ENCODE measurements at places on chromosomes 7 and 10.
A peak's percentile ranks its signal among the peaks of the same experiment; 100 is the strongest.

DNA sequence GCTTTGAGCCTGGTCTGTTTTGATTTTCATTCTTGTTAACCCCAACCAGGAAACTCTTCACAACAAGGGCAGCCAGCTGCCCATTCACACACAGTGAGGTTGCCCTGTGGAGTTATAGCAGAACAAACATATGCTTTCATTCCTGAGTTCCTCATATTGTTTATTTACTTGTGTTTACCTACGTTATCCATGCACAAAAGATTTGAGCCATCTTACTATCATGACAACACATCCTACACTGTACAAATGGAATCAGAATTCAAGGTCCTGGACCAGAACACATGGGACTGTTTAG is 21.7 kb upstream of the BMPER start:
- DNase-seq = no peak

- no peak for DNase-seq
Observed at GRCh38 chr7:6221340-6222319, 50.8 kb downstream of the CYTH3 start.

- DNase-seq = no peak
Observed at GRCh38 chr10:60444494-60445064, 54.9 kb upstream of the ANK3 start.

DNA sequence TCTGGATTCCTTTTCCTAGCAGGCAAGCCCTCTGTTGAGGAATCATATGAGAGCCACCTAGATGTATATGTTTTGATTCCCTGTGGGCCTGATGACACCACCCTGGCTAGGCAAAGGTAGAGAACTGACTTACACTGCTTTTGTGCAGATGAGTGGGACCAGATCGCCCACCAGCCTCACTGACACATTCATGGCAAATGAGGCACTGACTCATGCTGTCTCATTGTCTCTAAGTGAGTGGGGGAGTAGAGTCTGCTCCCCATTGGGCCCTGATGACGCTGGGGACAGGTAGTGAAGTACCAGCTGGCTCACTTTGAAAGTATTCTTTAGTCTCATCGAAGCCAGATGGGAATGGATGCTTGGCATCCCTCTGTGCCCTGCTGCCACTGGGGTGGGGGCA is 326.3 kb downstream of the ABCA13 start:
- DNase-seq = no peak

DNA sequence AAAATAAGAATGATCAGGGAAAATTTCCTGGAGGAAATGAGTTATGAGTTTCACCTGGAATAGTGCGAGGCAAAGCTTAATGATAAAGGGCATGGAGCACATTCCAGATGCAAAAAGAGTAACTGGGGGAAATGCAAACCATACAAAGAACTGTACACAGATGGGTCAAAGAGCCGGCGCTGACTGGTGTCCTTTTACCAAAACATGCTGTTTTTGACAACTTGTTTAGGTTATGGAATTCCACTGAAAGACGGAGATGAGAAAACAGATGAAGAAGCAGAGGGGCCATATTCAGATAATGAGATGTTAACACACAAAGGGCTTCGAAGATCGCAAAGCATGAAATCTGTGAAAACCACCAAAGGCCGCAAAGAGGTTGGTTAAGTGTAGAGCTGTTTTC is 98.2 kb downstream of the REEP3 start:
- DNase-seq = no peak

- DNase-seq = no peak
Observed at GRCh38 chr10:117775526-117775925, 233.0 kb downstream of the EMX2 start.

GRCh38 chr7:133871757-133872156 is 255.4 kb upstream of the LRGUK start:
- no peak for DNase-seq

DNA sequence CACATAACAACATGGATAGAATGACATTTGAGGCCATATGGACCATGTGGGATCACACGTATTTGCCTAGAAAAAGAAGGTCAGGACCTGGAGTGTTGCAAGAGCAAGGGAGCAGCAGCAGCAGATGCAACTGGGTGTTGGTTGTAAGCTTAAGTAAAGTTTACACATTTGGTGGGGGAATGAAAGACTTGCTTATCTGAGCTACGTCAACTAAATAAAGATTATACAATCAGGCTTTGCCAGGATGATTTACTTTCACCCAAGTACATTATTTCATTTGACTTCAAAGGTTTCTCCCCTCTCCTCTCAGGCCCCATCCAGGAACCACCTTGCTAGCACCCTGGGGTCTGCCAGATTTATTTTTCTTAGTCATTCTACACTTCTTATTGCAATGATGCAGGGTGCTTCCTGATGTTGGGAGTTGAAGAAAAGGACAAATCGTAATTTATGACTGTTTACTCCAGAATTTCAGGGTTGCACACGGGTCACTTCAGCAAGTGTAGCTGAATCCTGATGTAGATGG is 591.9 kb upstream of the IGFBP3 start:
- DNase-seq = no peak

DNA sequence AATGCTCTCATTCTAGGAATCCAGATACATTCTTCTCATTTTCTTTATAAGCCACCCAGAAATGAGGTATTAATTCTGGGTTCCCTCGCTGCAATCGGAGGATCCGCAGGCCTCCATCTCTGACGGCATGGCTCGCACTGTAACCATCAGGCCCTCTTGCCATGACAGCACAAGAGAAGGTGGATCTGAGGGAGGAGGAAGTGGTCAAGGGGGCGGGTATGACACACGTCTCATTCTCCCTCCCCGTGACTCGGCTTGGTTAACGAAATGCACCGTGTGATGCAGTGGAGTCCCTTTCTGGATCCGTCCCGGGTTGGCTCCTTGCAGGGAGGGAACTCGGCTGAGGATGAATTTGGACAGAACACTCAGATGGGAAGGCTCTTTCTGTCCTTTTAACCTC is 280.2 kb downstream of the TCERG1L start:
- no peak for DNase-seq

DNA sequence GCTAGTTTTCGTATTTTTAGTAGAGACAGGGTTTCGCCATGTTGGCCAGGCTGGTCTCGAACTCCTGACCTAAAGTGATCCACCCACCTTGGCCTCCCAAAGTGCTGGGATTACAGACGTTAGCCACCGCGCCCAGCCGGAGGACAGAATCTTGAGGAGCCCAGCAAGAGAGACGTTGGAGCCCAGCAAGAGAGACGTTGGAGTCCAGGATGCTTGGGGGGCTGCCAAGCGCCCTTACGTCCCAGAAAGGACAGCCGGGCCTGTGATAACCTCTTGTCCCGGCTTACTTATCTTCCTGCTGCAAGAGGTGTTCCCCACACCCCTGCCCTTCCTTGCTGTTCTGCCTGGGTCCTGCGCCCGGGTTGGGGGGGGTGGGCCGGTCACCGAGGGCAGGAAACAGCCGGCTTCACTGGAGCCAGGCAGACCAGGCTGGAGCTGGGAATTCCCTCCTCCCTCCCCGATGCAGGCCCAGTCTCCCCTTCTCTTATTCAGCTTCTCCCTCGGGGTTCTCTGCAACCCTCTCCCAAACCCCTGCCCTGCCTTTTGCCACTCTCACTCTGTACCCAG is 1.9 kb upstream of the EPHB4 start:
- no peak for DNase-seq

DNA sequence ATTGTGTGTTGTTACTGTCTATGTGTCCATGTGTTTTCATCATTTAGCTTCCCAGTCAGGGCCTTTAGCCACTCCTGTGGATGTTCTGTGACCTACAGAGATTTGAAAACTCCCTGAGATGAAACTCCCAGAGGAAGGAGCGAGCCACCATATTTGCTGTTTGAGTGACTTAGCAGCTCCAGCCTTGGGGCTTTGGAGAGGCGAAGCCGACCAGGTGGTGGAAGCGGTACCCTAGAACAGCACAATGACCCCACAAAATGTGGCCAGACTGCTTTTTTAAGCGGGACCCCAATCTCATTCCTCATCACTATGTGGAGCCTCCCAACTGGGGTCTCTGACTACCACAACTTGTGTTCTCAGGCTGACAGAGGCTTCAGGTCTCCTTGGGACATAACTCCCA is 323.9 kb upstream of the KCND2 start:
- no peak for DNase-seq

- DNase-seq = no peak
Observed at GRCh38 chr10:96509017-96509641, 4.6 kb downstream of the TLL2 start.

GRCh38 chr7:153440715-153441114 is 611.5 kb upstream of the DPP6 start:
- no peak for DNase-seq

DNA sequence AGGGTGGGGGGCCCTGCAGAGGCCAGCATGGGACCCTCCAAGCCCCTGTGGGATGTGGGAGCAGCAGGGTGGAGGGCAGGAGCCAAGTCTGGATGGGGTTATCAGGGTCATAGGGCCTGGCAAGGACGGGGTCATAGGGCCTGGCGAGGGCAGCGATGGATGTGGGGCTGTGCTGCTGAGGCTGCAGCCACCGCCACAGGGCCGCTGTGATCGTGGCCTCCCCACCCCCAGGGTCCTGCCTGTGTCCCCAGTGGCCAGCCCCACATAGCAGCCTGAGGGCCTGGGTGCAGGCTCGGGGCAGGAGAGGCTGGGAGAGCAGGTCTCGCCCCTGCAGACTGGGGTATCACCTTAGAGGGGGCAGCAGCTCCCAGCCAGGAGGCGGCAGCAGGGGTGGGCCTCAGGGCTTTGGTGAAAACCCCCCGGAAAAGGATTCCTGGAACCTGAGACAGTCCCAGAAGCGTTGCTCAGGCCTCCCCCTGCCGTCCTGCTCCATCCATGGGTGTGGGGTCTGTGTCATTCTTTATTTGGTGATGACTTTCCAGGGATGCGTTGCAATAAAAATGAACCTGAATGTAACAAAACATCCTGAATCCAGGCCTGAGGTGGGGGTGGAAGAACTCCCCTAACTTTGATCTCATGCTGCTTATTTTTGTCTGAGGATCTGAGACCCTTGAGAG is 107.3 kb upstream of the SHH start:
- no peak for DNase-seq

DNA sequence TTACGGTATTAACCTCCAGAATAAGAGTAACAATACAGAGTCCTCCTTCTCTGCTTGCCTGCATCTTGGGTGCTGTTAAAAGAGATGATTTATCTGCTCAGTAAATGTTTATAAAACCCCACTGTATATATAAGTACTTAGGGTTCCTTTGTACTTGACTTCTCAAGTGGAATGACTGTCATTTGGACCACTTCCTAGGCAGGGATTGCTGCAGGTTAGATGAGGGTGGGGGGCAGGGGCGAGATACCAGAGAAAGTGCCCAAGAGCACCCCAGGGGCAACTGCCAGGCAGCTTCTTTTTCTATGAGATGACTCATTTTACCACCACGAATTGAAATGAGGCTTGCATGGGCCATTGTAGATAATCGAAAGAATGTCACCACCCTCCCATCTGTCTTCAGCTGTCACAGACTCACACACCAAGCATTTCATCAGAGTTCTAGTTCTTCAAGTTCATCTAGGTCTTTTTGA is 421.9 kb upstream of the GALNT17 start:
- DNase-seq = peak; percentile 40

DNA sequence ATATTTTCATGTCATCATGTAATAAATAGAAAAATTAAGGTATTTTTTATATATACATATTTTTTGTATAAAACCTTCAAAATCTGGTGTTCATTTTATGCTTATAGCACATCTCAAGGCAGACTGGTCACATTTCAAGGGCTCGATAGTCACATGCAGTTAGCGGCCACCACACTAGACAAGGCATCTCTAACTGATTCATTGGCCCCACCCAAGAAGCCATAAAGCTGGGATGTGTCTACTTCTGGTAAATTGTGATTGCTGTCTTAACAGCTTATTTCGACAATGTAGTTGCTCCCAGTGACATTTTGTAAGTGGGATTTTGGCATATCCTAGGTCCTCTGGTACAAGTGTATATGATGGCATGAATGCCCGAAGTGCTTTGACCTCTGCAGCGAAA is 168.7 kb downstream of the FRMD4A start:
- no peak for DNase-seq

DNA sequence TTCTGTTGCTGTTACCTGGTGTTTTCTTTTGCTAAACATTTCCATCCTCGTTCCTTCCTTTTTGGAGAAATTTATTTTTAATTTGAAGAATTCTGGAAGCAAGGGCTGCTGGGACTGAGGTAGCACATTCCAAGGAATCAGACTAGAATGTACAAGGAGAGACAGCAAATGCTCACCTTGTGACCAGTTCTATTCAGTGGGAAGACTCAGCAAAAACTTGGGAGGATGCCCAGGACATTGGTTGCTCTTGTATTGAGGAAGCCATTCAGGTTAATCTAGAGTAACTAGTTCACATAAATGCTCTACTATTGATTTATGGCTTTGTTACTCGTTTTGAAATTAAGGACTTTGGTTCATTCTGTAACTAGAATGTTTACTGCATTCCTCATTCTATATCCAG is 11.3 kb downstream of the PLCE1 start:
- DNase-seq = no peak

GRCh38 chr10:97123765-97124164 is 62.0 kb downstream of the SLIT1 start:
- no peak for DNase-seq

DNA sequence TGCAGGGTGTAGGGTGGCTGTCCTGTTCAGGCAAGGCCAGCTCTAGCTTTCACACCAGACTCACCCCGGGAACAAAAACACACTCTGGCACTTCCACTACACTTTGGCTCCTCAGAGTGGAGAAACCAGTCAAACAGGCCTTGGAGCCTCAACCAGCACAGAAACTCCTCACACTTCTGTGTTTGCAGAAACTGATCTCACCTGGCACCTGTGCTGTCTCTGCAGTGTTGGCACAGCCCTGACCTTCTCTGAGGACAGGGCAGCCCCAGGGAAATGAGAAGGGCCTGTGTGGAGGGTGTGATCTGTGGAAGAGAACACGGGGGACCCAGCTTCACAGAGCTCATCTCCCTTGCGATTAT is 4.1 kb upstream of the CALML5 start:
- DNase-seq = no peak

GRCh38 chr10:83921984-83922860 is 217.1 kb upstream of the GHITM start:
- DNase-seq = no peak

DNA sequence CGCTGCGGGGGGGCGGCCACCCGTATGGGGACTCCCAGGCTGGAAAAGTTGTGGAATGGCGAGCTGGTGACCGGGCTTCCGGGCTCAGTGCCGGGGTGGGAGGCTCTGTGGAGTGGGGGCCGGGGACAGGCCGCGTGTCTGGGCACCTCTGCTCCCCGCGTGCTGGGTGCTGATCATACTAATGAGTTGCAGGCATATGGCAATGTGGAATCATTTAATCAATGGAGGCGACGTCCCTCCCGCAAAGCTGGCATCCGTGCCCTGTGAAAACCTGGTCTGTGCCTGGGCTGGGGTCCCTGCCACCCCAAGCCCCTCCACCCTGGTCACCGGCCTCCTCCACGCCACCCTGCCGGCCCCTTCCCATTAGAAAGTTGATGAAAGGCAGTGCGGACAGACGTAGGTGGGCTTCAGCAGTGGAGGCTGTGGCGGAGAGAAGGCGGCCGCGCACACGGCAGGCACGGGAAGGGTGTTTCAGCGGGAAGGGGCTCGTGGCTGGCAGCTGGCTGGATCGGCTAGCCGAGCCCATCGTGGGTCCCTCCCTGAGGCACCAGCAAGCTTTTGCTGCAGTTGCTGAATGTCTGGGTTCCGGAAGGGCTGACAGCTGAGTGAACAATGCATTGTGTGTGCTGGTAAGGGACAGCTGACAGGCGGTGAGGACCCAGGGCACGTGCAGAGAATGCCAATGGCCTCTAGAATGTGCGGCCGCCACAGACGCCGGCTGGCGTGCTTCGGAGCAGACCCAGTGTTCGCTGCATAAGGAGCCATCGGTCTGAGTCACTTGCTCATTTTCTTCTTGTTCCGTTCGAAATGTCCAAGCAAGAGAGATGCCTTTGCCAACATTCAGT is 1.5 kb downstream of the ADGRA1 start:
- no peak for DNase-seq

- peak; percentile 90 for DNase-seq
Observed at GRCh38 chr7:122886357-122887081, at the start of gene CADPS2. CADPS2 (minus strand) TSS chr7:122886460; CDS start chr7:122886337, 123 bp downstream.

All from COLO829 (cell line).